NCI-H526 (cell line): ENCODE measurements at places on chromosomes 4 and X.

DNA sequence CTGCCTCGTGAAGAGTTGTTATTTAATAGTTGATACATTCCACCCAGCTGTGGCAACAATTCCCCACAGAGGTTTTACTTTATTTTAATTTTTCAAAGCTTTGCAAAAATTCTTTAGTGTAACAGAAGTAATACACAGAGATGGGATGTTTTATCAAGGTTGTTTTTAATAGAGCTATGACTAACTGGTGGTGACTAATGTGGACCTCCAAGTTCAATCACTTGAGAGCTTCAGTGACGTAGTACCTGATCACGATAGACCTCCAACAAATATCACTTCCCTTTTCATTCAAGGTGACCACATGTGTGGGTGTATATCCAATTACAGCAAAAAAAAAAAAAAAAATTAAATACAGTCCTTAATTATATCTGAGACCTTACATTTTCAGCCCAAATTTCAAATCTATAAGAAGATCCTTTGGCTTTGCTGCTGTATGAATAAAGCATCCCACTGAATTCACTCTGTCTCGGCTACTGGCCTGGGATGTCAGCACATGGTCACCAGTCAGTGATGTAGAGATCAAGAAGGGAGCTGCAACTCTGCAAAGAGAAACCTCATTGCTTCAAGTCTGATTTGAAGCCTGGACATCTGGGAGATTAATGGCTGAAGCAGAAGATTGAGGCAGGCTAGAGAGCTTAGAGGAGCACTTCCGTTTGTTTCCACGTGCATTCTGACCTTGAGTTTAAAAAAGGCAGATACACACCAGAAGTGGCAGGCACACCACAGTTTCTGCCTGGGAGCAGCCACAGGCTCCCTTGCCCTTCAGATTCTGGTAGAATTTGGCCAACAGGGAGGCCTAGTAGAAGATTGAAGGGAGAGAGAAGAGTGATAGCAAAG lies 345.9 kb upstream of the NOCT start:
- DNase-seq: no peak

DNA sequence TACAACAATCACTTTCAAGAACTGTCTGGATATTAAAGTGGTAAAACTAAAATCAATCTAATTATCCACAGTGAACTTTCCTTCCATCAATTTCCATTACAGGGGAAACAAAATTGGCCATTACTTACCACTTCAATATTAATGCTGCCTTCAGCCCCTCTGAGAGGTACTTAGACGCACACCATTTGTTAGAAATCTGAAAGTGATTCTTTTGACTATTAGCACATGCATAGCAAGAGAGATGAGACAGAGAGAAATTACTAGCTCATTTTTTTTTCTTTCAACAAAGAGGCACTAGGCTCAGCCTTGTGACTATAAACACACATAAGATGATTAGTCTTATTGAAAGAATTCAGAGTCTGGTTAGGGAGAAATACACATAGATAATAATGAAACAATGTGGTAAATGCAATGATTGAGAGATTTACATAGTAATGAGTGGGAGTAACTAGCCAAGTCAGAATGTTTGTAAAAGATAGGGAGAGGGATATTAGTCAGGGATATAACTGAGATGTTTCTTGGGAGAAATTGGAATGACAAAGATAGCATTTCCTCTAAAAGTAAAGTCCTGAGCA lies 93.3 kb downstream of the YIPF7 start:
- no peak for DNase-seq

- no peak for DNase-seq
Observed at GRCh38 chrX:2435465-2435864, 65.3 kb downstream of the DHRSX start.

GRCh38 chrX:18981124-18981807 lies 2.6 kb downstream of the PHKA2 start:
- no peak for DNase-seq

DNA sequence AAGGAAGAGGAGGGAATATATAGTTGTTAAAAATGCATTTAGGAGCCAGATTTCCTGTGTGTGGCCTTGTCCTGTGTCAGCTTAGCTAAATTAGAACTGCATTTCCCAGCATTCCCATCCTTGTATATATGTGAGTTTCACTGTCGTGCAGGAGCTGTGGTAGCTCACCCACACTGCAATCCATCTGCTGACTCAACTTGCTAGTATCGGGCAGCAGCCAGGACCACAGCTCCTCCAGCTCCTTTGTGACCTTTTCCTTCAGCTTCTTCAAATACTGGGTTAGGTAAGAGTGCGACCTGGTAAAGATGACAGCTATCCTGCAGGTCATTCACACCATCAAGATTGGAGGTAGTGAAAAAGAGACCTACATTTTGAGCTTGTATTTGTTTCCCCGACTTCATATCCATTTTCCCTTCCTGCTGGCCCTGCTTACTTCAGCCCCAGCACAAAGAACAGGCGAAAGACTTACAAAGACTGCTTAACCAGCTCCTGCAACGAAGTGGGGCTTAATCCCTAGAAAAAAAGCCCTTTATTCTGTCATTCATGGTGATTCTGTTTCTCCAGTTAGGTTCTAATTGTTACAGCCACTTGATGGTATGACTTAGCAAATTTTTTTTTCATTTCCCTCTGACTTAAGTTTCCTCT lies 11.4 kb downstream of the ASIC5 start:
- DNase-seq: no peak

GRCh38 chr4:113758372-113758771 lies 3.2 kb downstream of the CAMK2D start:
- peak; percentile 42 for DNase-seq

- no peak for DNase-seq
Observed at GRCh38 chr4:142696334-142697122, 149.6 kb downstream of the INPP4B start.

DNA sequence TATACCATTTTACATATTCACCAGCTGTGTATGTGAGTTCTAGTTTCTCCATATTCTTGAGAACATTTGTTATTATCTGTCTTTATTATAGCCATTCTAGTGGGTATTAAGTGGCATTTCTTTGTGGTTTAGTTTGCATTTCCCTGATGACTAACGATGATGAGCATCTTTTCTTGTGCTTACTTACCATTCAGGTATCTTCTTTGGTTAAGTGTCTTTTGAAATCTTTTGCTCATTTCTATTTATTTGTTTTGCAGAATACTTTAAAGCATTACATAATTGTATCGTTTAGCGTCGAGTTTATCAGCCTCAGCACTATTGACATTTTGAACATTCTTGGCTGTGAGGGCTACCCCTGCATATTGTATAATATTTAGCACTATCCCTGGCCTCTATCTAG lies 85.4 kb downstream of the FRMPD4 start:
- no peak for DNase-seq

GRCh38 chr4:73446336-73446938 lies 10.4 kb downstream of the AFP start:
- peak; percentile 45 for DNase-seq

DNA sequence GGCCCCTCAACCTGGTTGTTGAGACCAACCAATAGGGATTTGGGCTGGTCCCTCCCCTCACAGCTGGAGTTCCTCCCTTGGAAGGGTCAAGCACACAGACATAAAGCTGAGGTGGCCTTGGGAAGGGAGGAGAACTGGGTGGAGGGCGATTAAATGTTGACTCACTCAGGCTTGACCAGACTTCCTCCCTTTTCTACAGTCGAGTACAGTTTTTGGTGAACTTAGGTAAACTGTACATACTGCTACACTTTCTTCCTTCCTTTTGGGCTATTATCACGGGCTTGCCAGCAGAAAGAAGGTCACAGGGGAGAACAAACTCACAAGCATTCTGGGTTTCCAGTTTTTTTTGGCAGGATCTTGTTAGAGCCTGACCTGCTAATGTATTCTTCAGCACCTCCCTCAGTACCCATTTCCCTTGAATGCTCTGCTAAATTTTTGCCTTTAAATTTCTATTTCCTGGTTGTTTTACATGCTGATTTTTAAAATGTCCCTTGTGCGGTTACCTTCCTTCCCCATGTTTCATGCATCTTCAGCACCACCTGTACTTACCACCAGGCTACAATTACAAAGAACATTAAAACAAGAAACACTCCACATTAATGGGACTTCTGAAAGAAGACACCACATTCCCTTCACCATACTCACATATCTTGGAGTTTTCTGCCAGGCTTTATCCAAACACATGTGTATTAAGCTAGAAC lies 135.2 kb upstream of the RASGEF1B start:
- no peak for DNase-seq

- peak; percentile 66 for DNase-seq
Observed at GRCh38 chr4:37890801-37891259, at the start of gene TBC1D1. Gene TBC1D1 (plus strand): TSS chr4:37891084. CDS start chr4:37902096, 11,012 bp downstream.

DNA sequence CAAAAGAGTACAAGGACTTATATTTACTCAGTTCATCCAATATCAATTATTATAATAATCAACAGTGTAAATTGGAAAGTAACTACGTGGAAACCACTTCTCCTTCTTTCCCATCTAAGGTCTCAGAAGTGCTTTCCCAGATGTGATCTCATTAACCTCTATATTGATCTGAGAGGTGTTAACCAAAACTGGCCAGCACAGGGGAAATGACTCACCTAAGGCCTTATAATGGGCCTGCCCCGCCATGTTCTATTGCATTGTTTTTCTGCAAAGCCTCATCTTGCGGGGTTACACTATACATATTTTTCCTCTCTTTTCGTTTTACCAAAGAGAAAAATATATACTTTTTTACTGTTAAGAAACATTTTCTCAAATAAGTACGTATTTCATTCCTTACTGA lies 20.5 kb downstream of the RAB40A start:
- DNase-seq: no peak
